Activated CD4-positive, alpha-beta T cell treated with anti-CD3 and anti-CD28 coated beads, Interleukin-2, amount 50 U/mL, for 48 hours (primary cell): ENCODE measurements at places on chromosomes 12 and 14.

DNA sequence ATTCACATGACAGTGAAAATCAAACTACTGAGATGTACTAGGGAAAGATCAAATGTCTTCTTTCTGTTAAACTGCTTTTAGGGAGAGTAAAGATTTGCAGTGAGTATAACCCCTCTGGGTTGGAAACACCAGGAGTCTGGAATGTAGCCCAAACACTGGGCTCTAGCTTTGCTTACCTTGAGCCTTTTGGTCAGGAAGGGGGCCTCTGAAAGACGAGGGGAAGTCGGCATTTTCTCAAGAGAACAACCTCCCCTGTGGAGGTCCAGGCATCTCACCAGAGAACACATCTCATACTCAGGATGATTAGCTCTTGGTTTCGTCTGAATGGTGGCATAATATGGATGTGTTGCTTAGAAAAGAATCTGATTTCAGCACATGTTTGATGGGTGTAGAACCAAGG is 169.0 kb downstream of the ZFP36L1 start:
- no peak for DNase-seq

- DNase-seq = no peak
Observed at GRCh38 chr14:102737402-102738372, 39.6 kb upstream of the TRAF3 start.

- DNase-seq = no peak
Observed at GRCh38 chr14:92633274-92633616, 115.2 kb downstream of the LGMN start.

DNA sequence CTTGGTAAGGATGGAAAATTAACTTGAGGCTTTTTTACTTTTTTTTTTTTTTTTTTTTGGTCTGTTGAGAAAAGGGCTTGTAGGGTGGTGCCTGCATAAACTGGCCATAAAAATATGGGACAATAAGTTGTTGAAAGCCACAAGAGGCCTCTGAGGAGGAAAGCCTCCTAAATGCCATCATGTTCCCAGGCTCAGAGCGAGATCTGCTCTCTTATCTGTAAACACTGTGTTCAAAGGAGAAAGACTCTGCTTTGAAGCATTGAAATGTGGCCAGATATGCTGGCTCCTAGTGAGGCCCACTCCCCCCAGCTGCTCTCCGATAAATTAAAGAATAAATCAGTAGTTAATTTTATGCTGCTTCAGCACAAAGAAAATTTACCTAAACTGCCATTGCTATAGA is 504.9 kb downstream of the DIO2 start:
- DNase-seq = no peak

- DNase-seq = peak; percentile 43
Observed at GRCh38 chr14:102778338-102779083, 1.3 kb downstream of the TRAF3 start.

- no peak for DNase-seq
Observed at GRCh38 chr12:27493260-27493940, 30.6 kb upstream of the PPFIBP1 start.

GRCh38 chr14:77475432-77476115 is 17.7 kb downstream of the AHSA1 start:
- DNase-seq = no peak

DNA sequence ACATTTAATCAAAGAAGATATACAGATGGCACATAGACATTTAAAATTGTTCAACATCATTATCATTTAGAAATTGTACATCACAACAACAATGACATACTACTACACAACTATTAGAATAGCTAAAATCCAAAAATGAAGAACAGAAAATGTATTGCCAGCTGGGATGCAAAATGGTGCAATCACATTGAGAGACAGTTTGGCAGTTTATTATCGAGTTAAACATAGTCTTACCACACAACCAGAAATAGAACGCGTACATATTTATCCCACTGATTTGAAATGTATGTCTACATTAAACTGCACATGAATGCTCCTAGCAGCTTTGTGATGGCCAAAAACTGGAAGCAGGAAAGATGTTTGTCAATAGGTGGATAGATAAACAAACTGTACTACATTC is 791.5 kb upstream of the MGAT4C start:
- no peak for DNase-seq

- DNase-seq = no peak
Observed at GRCh38 chr12:31201382-31201781, 124.6 kb downstream of the SINHCAF start.

DNA sequence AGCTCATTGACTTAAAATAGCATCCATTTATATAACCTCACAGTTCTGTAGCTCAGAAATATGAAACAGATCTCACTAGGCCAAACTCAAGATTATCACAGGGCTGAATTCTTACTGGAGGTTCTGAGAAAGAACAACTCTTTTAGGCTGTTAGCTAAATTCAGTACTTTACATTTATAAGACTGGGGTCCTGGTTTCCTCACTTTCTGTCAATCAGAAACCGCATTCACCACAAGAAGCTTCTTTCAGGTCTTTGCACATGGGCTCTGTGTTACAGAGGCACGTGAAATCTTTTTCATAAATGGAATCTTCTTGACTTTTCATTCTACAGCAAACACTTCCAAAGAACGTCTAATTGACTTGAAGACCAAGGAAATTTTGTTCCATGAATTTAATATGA is 876.3 kb upstream of the FOXG1 start:
- DNase-seq = no peak

DNA sequence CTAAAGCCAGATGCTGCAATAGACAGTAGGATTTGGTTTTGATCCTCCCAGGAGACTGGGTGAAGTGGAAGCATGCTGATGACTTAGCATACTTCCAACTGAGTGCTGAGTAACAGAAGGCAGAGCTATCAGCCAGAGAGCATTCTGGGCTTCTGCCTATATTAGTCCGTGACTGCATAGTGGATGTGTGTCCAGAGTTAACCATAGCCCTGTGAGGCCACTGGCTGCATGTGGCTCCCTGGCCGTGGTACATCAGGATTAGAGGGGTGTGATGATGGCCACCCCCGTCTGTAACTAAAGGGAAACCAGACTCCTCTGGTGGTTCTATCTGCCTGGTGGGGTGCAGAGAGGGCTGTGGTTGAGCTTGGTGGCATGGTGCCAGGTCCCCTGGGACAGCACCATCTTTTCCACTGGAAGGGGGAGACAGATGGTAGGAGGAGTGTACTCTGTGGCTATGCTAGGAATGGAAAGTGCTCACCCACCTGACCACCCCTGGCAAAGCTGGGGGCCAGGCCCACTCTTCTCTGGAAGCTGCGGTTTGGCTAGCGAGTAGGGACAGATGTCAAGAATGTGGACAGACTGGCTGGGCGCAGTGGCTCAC is 27.4 kb downstream of the ABCD4 start:
- DNase-seq = no peak

- DNase-seq = no peak
Observed at GRCh38 chr12:5031958-5032357, 11.7 kb upstream of the KCNA5 start.

GRCh38 chr14:25090716-25091454 is 40.9 kb upstream of the STXBP6 start:
- DNase-seq = no peak

DNA sequence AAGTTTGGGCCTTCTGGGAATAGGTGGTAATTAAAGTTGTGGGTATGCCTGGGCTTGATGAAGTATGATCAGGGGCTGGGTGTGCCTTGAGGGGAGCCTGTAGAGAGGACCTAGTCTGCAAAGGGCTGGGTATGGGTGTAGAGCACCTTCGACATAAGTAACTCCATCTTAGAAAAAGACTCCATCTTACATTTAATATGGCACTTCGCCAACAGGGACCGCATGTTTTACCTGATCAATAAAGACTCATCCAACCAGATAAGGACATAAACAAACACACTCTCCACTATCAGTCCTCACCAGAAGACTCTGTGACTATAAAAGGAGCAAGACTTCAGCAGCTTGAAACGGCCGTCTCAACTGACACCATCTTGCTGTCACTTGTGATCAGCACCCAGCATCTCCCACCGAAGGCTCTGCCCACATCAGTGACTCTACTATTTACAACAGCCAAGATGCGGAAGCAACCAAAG is 23.5 kb upstream of the GPR68 start:
- DNase-seq = no peak

- DNase-seq = no peak
Observed at GRCh38 chr12:109291521-109292341, 17.4 kb downstream of the FOXN4 start.

- no peak for DNase-seq
Observed at GRCh38 chr14:92503756-92504491, 9.7 kb upstream of the RIN3 start.

- no peak for DNase-seq
Observed at GRCh38 chr12:85733984-85734383, 102.2 kb downstream of the RASSF9 start.
